ENCODE measurements at places on chromosomes 2 and 18. TPM values are rescaled to one million over a fixed set of nuclear protein-coding genes. Genes with fewer than 3 reads are reported as not detected.

Gene C1QL2
- not detected for polyA plus RNA-seq

Gene FHOD3
- 127 TPM for polyA plus RNA-seq

DNA sequence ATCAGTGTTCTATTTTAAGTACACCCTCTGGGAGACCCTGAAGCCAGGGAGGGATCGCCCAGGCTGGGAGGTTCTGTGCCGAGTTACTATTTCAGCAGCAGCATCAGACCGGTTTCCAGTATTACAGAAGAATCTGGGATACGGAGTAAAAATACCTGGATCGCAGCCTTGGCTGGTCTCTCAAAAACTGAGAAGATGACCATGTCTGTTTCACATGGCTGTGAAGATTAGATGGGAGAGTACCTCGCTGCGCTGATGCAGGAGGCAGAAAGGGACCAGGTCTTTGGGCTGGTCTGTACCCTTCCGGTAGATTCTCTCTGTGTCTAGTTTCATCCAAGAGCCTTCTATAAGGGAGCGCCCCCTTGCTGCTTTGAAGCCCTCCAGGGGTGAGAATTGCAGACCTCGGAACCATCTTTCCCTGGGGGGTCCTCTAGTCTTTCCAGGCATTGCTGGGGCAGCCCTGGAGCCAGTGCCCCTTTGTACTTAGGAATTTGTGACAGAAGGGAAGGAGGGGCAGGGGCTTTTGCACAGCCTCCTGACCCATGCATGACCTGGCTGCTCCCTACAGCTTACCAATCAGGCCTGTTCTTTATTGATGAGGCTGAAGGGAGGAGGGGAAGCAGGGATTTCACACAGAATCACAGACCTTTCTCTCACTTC is 56.3 kb upstream of the MAPRE3 start:
- no peak overlapping the region for H3K4me3 ChIP-seq
- peak overlapping the region; percentile 84 for H3K27ac ChIP-seq
- H3K4me1 ChIP-seq: peaks cover 48% of the 10 kb centered on the region
- no peaks in the 10 kb centered on the region for H3K36me3 ChIP-seq
- H3K27me3 ChIP-seq: no peaks in the 10 kb centered on the region

DNA sequence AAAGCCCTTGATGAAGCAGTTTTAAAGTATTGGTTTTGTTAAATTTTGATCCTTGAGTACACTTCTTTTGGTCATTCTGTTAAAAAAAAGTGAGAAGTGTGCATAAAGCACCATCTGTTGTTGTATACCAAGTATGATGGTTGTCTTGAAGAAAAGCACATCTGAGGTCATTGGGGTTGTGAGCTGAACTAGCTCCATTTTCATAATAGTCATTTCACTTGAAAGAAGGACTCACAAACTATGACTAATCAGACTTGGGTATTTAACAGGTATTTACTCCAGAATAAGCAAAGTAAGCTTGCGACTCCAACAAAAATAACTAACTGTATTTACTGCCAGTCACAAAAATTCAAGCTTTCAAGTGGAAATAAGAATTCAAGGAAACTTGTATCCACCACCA is 35.1 kb downstream of the CHN1 start:
- H3K4me3 ChIP-seq: no peak overlapping the region
- no peak for DNase-seq
- no peaks in the 10 kb centered on the region for H3K27me3 ChIP-seq
- no peaks in the 10 kb centered on the region for H3K36me3 ChIP-seq

DNA sequence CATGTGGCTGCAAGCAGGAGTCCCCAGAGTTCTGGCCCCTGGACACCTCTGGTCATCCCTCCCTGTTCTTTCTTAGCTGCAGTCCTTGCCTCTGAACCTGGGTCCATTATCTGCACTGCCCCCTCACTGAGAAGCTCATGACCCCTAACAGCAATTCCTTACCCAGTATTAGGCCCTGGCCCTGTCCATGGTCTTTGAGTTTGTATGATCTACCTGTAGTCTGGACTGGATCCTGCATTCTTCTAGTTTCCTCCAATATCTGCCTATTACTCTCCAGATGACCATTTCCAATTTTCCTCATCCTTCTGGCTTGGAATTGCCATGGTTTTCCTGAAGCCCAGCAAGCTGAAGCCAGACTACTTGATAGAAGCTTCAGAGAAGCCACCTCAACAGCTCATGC is 302.4 kb upstream of the HS6ST1 start:
- H3K4me3 ChIP-seq: no peak overlapping the region
- DNase-seq: no peak
- H3K36me3 ChIP-seq: no peaks in the 10 kb centered on the region

All from cardiac muscle cell (in vitro differentiated cells and primary cell).